ENCODE measurements at places on chromosomes 7 and 10.

- DNase-seq: no peak
These were observed 162.0 kb upstream of the HABP2 start for GRCh38 chr10:113390896-113391295.

- DNase-seq: peak; percentile 84
These were observed 179.2 kb upstream of the MBL2 start for GRCh38 chr10:52951824-52952223.

GRCh38 chr10:89414879-89415821 lies 782 bp downstream of the IFIT5 start:
- peak; percentile 59 for DNase-seq

DNA sequence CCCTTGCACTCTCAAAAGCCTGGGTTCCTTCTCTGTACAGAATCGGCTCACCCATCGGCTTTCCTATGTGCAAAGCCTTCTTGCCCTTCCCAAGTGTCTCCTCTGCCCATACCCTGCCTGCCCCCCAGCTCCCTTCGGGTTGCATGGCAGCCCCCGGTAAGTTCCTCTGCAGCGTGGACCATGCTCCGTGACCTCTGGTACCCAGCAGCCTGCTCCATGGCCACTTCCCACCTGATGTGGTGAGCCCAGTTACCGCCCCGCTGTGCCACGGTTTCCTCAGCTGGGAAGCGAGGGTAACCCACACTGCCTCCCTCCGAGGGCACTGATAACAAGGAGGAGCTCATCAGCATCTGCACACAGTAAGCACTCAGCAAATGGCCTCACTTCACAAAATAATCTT lies 106.8 kb upstream of the DDC start:
- DNase-seq: no peak

DNA sequence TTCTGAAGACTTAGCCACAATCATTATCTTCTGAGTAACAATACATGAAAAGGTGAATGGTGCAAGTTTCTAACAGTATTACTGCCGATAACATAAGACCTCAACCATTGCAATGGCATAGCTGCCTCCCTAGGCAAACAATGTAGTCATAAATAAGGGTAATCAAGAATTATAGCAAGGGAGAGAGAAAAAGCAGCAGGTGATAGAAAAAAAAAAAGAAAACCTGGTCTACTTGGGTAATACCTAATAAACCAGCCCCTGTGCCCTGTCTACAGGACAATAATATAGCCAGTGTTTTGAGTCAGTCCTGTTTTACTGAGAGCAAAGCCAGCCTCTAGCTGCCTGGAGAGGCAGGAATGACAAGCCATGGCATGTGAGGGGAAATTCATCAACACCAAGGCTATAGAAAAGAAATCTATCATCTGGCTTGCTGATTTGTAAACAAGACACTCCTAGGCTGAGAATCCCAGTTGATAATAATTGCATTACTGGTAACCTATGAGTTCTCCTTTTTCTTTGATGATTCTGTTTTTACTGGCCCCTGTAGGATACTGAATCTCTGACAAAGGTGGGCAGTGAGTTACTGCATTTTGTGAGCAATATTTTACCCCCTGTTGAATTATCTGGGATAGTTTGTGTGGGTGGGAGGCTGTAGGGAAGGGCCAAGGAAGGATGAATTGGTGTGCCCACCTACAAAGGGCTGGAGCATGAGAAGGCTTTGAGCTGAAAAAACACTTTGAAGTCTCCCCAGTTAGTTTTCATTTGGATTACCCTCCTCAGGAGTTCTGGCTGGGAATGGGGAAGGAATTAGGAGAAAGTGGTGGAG lies 1.7 kb upstream of the WEE2 start:
- no peak for DNase-seq

GRCh38 chr10:29860166-29860565 lies 199.2 kb downstream of the JCAD start:
- peak; percentile 49 for DNase-seq

DNA sequence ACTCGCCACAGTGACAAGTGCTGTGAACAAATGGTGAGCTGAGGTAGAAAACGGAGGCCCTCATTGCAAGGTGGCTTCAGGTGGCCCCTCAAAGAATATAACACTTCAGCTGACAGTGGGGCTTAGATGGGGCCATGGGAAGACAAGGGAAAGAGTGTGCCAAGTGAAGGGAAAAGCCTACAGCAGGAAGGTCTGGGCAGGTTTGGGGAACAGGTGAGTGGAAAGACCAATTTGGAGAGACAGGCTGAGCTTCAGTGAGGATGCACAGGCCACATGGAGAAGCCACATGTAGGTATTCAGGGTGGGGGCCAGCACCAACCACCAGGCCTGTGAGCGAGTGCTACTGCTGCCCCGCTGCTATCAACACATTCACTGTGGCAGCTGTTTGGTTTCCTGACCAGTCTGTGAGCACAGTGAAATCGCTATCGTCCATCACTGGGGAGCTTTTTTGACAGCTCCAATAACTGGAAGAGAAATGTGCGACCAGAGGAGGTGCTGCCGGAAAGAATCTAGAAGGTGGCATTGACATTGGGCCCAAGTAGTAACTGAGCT lies 3.4 kb downstream of the POLD2 start:
- no peak for DNase-seq

Measured in KBM-7 (cell line).